ENCODE measurements at places on chromosomes 6 and 20. TPM values are rescaled to one million over a fixed set of nuclear protein-coding genes. Genes with fewer than 3 reads are reported as not detected.

- no peak for DNase-seq
Observed at GRCh38 chr6:10030942-10031537, 383.8 kb downstream of the TFAP2A start.

The MYBL2 gene
- polyA plus RNA-seq = 22.3 TPM

DNA sequence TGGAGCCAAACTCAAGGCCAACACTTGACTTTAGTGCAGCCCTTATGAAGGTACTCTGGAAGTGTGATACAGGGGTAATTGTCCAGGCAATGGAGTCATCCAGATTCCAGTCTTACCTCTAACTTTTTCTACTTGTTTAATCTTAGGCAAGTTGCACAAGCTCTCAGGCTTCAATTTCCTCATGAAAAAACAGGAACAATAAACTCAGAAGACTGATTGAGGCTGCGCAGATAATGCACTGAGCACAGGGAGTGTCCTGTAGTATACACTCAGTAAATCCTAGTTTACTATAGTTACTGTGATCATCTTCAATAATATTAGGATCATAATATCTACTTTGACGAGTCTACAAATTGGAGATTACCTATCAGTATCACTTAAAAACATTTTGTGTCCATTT is 127.5 kb upstream of the SMLR1 start:
- DNase-seq = no peak

GRCh38 chr6:22102671-22103070 is 194.2 kb downstream of the PRL start:
- no peak for DNase-seq

DNA sequence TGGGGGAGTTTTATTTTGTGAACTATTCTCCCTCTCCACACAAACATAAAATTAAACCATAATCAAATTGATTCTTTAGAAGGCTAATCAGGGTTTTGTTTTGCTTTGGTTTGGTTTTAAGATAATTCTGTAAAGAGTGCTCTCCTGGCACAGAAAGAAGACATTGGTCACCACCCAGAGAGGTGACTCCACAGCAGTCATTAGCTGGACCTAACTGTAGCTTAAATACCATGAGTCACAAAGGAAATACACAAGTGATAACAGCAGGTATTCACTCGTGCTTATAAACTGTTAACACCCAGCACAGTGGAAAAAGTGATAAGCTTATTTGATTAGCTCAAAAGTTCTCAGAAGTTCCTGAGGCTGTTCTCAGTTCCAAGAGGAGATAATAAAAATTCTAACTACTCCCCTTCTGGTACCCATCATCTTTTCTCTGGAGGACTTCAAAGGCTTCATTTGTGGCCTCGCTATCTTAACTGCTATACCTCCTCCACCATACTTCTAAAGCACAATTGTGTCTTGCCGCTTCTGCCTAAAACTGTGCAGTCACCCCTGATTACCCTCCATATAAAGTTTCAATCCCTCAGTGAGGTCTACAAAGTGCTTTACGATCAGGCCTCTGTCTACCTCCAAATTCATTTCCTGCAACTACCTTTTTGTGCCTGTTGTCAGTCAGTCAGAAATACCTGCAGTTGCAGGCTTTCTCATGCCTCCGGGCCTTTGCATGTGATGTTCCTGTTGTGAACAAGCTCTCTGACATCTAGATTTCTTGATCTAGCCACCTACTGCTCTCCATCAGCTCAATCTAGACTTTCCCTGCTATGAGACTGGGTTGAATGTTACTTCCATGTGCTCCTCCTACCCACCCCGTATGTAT is 201.1 kb downstream of the SAMD5 start:
- DNase-seq = no peak

The POU5F1 gene
- polyA plus RNA-seq = 1.6 TPM

GRCh38 chr20:41007481-41007880 is 21.1 kb upstream of the TOP1 start:
- no peak for DNase-seq

DNA sequence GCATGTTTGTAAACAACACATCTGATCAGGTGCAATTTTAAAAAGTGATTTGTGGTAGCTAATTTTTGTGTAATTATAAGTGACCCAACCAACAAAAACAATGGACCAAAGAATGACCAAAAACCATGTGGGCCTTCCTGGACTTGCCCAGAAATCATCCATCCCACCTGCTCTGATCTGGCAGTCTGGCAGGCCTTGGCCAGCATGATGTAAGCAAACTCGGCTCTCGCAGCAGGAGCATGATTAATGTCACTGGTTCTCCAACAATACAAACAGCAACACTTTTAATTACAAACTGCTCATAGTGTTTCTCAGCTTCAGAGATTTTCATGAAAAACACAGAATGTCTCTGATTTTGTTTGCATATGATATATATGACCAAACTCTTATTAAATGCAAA is 16.1 kb downstream of the TP53INP2 start:
- no peak for DNase-seq

DNA sequence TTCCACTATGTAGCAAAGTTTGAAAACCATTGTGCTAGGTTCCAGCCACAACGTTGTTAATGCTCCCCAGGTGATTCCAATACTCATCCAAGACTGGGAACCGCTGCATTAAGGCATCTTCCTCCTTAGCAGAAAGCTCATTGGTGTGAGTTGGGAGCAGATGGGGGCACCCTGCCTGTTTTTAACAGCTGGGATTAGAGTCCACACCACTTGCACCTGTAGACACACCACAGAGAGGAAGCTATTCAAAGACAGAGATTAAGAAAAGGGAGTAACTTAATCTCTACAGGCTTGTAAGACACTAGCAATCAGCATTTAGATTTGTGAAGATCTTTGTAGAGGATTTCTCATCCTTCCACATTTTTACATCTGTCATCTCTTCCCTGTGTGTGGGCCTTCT is 333.9 kb upstream of the SOX4 start:
- no peak for DNase-seq

DNA sequence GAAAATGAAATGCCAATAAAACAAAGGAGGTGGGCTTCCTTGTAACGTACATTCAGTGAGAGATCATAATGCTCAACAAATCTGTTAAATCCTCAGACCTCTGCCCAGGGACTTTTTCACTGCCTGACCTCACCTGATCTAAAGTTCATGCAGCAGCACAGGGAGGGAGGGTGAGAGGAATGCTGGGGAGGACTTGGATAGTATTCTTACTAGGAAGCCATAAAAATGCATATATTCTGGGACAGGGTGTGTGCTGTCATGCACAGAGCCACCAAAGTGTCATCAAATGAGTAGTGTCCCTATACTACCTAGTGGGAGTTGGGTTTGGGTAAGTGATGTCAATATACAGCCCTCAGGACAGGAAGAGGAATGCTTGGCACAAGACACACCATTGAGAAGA is 32.6 kb downstream of the CLIC5 start:
- no peak for DNase-seq

Data from right renal pelvis (tissue), 4 donors.